ENCODE measurements at places on chromosomes 13 and 19.

DNA sequence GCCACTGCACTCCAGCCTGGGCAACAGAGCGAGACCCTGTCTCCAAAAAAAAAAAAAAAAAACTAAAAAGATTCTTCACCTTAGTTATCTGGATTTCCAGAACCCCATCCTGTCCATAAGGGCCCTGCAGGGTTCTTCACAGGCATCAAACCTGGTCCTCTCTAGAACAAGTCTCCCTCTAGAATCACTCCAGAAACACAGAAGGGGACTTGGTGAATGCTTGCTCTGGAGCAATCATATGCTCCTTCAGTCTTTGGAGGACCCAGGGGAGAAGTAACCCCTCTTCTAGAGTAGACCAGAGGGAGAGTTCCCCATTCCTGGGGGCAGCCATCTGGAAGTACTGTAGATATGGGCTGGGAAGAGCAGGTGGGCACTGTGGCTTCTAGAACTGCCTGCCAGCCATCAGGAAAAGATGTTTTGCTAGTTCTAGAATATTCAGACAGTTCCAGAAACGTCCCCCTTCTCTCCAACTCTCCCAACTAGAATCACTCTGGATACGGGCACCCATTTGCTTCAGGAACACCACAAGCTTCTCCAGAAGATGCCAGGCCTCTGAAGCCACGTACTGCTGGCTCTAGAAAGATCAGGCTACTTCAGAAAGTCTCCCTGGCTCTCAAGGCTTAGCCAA, 2.8 kb downstream of the FUT1 start:
- DNase-seq = no peak

- no peak for DNase-seq
Observed at GRCh38 chr13:72983085-72983768, 75.6 kb upstream of the KLF5 start.

DNA sequence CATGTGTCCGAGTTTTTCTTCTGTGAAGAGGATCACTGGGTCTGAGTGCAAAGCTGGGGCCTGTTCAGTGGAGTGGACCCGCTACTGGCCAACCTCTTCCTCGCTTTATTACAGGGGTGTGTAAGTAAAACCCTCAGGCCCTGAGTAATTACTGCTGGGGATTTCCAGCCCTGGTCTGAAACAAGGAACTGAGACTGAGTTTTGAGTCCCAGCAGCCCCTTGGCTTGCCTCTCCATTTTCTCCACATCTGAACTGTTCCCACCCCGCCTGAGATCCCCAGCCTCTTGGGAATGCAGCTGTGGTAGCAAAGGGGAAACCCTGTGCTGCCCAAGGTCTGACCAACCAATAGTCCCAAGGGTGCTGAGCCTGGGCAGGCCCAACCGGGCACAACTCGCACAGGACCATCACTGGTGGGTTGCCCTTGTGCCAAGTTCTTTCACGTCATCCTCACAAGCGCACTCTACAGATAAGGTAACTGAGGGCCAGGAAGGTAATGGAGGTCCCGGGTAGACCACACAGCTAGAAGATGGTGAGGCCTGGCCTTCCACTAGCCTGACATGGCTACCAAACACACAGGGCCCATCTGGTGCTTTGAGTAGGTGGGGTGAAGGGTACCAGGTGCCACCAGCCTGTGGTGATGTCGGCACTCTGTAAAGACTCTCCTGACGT, 13.7 kb upstream of the SLC35E1 start:
- DNase-seq = no peak

DNA sequence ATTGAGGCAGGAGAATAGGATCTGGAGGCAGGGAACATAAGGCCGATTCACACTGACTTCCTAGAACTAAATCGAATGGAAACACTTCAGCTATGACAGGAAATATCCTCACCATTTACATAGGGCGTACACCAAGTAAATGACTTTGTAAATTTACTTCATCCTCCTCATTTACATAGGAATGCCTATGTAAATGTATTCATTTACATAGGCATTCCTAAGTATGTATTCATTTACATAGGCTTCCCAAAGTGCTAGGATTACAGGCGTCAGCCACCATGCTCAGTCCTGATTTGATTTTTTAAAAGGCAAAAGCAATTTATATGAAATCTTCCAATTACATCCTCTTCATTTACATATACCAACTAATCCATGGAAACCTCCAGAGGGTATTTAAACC, 133.1 kb upstream of the RFC3 start:
- no peak for DNase-seq

DNA sequence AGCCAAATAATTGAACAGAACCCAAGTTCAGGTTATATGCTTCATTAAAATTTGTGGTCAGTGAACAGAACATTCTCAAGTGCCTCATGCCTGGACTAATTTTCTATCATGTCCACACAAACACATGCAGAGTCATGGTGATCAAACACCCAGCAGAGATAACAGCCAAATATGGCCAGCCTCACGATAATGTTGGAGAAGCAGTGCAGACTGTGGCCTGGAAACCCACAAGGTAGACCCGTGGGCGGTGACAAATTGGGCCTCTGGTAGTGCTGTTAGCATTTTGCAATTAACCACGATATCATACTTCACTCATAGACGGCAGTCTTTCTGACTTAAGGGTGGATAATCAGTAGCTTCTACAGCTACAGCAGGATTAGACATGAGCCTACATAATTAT, 35.0 kb upstream of the VWA8 start:
- peak; percentile 71 for DNase-seq

DNA sequence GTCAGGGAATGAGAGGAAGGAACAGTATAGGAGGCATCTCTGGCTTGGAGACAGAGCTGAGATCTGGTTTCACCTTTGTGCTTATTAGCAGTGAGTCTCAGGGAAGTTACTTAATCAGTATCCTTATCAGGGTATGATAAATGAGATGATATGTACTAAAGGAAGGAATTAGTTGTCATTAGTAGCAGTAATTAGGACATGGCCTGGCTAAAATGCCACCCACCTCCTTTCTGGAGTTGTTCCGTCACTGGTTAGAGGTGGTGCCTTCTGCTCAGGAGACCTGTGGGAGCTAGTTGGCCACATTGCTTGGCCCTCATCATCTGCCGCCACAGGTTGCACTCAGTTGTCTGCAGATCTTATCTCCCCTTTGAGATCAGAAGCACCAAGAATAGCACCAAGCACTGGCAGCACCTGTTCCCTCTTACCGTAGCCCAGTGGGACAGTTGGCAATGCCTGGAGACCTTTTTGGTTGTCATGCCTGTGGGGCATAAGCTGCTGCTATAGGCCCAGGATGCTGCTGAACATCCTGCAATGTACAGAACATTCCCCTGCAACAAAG, 4.7 kb downstream of the GPATCH1 start:
- DNase-seq = no peak

DNA sequence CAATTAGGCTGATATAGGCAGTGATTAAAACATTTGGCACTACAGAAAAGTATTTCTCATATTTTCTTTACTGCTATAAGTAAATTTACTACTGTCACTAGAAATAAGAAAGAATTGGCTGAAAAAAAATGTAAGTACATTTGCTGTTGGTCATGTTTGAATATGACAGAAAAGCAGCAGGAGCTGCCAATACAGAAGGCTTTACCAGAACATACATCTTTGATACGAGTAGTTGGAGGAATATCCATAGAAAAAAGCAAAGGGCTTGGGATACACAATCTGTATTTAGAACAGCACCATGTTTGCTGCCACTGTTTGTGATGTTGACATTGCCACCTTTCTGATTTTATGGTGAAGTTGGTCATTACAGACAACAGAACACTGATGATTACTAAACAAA, 21.6 kb downstream of the PCDH9 start:
- no peak for DNase-seq

DNA sequence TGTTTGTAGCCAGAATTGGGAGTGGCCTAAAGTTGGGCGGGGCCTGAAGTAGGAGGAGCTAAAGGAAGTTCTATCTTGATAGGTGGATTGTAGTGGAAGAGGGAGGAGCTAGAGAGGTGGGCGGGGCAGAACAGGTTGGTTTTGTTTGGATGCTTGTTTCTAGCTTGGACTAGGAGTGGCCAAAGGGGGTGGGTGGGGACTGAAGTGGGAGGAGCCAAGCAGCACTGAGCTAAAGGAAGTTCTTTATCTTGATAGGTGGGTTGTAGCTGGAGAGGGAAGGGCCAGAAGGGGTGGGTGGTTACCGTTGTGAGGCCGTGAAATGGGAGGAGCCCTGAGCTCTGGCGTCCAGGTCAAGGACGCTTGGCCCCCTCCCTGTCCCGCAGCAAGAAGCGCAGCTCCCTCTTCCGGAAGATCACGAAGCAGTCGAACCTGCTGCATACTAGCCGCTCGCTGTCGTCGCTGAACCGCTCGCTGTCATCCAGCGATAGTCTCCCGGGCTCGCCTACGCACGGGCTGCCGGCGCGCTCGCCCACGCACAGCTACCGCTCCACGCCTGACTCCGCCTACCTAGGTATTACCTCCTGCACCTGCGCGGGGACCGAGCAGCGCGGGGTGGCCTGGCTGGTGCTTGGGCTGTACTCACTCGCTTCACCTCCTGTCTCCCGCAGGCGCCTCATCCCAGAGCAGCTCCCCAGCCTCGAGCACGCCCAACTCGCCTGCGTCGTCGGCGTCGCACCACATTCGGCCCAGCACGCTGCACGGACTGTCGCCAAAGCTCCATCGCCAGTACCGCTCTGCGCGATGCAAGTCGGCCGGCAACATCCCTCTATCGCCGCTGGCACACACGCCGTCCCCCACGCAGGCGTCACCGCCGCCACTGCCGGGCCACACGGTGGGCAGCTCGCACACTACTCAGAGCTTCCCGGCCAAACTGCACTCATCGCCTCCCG, 8.0 kb downstream of the DNASE2 start:
- DNase-seq = no peak

- DNase-seq = no peak
Observed at GRCh38 chr13:37788346-37788745, 81.2 kb downstream of the TRPC4 start.

DNA sequence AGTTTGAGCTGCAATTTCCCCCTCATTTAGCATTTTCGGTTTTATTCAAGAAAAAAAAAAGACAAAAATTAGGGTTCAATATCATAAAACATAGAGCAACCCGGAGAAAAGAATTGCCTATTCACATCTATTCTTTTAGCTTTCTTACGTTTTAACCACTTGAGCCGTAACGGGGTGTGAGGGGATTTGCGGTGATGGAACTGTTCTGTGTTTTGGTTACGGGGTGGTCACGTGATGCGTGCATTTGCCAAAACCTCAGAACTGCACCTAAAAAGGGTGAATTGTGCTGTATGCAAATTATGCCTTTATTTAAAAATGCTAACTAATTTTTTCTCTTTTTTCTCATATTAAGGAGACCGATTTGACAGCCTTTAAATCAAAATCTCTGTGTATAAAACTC, 22.1 kb downstream of the CLEC11A start:
- DNase-seq = no peak

GRCh38 chr13:76790526-76790925, 95.7 kb downstream of the KCTD12 start:
- DNase-seq = no peak

DNA sequence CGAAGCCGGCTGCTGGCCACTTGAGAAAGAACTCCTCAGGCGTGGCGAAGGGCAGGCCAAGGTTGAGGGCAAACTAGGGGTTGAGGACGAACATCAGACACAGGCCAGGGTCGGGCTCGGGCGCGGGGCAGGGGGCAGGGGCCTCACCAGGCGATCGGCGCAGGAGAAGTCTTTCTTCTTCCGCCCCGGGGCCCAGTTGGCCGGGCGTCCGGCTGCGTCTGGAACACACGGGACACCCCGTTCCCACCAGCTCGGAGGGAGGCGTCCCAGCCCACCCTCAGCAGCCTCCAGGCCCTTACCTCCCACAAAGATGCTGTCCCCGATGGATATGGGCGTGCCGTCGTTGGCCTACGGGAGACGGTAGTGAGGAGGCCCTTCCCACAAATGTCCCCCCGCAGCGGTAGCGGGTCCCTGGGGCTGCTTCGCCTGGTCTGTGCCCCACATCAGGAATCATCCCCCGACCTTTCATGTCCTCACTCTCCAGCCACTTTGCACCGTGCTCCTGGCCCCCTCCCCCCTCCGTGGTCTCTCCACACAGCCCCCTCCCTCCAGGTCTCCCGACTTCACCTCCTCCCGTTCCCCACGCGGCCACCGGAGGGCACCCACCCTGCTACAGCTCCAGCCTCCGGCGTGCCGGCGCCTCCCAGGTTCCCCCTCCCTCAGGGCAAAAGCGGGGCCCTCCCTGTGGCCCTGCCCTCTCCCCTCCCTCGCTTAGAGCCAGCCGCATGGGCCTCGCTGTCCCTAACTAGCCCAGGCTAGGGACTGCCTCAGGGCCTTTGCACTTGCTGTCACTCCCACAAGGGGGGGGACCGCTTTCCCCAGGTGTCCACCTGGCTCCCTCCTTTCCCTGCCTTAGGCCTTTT, 4.8 kb downstream of the PNKP start:
- DNase-seq = no peak

GRCh38 chr13:46113596-46113995, 8.8 kb upstream of the CPB2 start:
- peak; percentile 8 for DNase-seq

- DNase-seq = no peak
Observed at GRCh38 chr19:10183926-10184325, 10.8 kb downstream of the DNMT1 start.

- DNase-seq = no peak
Observed at GRCh38 chr13:112821340-112822055, 131.7 kb downstream of the ATP11A start.

GRCh38 chr19:44955505-44956439, 592 bp downstream of the CLPTM1 start:
- DNase-seq = no peak

- no peak for DNase-seq
Observed at GRCh38 chr13:75373988-75374387, 108.0 kb downstream of the TBC1D4 start.

- no peak for DNase-seq
Observed at GRCh38 chr13:28576067-28576466, 81.1 kb upstream of the FLT1 start.

GRCh38 chr19:17606590-17607185, 51.2 kb downstream of the COLGALT1 start:
- no peak for DNase-seq

GRCh38 chr13:39326469-39327171, 276.4 kb downstream of the LHFPL6 start:
- no peak for DNase-seq

GRCh38 chr13:44921246-44921877, 67.9 kb downstream of the NUFIP1 start:
- no peak for DNase-seq

DNA sequence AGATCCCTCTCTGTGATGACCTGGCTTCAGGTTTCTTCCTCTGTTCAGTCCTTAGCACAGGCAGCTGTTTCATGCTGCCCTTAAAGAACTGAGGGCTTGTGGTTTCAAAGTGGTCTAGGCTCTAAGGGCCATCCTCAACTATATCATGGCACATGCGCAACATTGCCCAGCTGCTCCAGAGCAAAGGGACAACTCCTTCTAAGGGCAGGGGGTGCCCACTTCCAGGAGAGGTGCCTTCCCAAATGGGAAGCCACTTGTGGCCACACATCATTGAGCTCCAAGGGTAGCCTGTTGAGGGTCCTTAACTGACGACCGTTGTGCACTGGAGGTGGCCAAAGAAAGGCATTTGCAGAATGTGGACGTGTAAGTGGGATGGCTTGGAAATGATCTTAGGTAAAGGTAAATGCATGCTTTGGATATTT, 7.3 kb downstream of the GPR183 start:
- DNase-seq = no peak

Measured in NK-92 treated with Interleukin-12 subunit alpha and Interleukin-12 subunit beta, amount 100 ng/mL, for 24 hours (cell line).